ENCODE measurements at places on chromosomes 16 and 17.

DNA sequence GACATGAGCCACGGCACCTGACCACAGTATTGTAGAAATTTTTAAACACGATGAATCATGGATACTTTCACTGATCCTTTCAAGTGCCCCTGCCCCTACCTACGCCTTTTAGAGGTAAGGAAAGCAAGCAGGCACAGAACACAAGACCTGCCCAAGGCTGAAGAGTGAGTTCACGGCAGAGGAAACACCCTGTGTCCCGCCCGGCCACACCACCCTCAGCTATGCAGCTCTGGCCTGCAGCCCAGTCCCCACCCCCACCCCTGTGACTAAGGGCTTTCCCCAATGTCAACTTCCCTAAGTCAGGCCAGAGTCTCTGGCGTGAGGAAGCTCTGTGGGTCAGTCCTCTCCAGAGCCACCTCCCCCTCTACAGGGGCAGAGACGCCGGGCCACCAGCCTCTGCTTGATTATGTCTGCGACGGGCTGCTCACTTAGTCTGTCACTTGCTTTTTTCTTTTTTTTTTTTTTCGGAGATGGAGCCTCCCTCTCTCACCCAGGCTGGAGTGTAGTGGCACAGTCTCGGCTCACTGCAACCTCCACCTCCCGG is 8.4 kb downstream of the SLC16A5 start:
- no peak for DNase-seq

DNA sequence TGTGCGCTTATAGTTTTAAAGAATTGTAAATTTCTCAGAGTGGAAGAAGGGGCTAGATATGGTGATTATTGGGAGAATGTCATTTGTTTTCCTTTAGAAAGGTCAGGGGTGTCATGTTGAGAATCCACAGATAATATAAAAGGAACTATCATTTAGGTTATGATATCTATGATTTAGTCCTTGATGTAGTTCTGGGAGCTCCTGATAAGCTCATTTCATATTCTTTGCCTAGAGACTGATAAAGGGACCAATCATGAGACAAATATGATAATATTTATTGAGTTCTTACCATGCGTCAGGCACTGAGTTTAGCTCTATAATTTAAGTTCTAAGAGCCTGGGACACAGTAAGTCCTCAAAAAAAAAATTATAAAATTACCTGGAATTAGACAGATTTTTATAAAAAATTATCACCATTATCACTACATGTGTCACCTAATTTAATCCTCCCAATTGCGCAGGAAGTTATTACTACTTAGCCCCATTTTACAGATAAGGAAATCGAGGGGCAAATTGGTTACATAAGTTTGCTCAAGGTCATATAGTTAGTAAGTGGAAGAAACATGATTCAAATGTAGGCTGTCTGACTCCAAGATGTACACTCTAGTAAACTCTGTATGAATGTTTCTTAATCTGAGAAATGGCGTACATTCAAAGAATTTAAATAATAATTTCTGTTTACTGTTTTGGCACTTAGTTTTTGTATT is 2.5 kb downstream of the AATF start:
- no peak for DNase-seq

DNA sequence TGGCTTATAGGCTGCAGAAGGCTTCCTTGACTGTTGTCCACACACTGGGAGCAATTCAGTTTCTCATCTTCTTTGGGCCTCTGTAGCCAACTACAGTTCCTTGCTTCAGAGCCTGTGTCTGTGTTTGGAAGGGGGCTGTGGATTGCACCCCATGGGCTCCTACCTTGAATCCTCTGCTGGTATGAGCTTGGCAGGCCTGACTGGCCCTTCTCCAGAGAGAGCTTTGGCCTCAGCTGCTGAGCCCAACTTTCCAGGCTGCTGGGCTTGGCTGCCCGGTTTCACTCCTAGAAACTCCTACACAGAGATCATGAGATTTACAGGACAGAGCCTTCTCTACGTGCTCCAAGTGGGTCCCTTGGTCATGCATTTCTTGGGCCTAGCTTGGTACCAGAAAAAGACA is 354.4 kb downstream of the SNX29 start:
- DNase-seq, result no peak

DNA sequence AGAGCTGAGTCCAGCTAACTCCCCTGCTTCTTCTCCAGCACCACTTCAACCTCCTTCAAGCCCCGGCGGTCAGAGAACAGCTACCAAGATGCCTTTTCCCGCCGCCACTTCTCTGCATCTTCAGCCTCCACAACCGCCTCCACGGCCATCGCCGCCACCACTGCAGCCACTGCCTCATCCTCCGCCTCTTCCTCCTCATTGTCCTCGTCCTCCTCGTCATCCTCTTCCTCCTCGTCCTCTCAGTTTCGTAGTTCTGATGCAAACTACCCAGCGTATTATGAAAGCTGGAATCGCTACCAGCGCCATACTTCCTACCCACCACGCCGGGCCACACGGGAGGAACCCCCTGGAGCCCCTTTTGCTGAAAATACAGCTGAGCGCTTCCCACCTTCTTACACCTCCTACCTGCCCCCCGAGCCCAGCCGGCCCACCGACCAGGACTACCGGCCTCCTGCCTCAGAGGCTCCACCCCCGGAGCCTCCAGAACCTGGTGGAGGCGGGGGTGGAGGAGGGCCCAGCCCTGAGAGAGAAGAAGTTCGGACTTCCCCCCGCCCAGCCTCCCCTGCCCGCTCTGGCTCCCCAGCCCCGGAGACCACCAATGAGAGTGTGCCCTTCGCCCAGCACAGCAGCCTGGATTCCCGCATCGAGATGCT is 7.1 kb downstream of the SETD1A start:
- no peak for DNase-seq

- DNase-seq, result no peak
Observed at GRCh38 chr17:77489239-77489892, 348.6 kb downstream of the SEC14L1 start.
